Glomerular endothelial cell (primary cell): ENCODE measurements at places on chromosomes 12 and 14.

DNA sequence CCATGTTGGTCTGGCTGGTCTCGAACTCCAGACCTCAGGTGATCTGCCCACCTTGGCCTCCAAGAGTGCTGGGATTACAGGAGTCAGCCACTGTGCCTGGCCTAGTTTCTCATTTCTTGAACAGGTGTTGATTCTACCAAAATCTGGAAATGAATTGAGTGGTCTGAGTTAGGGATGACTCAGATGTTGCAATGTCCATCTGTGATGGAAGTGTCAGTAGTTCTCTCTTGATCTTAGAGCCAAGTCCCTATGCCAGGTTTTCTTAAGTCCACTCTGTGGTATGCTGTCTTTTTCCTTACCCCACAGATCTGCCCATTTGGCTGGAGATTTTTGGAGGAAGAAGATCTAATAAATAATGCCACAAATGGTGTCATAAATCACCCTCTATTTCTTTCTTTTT lies 12.6 kb downstream of the SNAPC1 start:
- DNase-seq, result no peak

DNA sequence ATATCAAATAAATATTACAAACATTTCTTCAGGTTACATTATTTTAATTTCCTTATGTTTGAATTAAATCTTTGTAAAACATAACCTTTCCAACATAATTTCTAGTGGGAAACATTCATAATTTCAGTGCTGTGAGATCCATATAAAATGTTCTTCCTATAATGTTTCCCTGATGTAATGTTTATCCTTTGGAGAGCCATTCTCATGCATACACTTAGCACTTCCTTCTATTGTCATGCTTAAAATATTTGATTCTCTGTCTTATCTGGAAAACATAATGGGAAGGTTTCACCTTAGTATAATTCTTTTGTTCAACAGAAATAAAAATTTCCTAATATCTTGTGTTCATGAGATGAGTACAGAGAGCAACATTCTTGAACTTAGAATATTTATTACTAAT lies 472.5 kb downstream of the ADAMTS20 start:
- DNase-seq, result peak; percentile 37

- no peak for DNase-seq
These were observed 1.2 kb upstream of the SH2B3 start for GRCh38 chr12:111404362-111405148.

DNA sequence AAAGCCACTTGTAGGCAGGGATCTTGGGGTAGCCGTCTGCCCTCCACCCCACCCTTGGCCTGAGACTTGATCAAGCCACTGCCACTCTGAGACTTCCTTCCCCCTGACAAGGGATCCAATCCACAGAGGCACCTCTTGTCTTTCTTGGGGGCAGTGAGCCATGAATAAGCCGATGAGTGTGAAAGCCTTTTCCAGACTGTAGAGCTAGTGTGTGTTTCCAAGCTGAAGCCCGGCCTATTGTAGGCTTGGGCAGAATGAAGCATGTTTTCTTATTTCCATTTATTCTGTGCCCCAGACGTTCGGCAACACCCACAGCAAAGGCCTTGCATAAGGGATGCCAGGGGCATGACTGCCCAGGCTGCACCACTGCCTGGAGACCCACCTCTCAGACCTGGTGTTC lies 991.6 kb downstream of the BCL11B start:
- DNase-seq, result no peak

GRCh38 chr12:47033081-47033480 lies 46.3 kb upstream of the PCED1B start:
- no peak for DNase-seq

DNA sequence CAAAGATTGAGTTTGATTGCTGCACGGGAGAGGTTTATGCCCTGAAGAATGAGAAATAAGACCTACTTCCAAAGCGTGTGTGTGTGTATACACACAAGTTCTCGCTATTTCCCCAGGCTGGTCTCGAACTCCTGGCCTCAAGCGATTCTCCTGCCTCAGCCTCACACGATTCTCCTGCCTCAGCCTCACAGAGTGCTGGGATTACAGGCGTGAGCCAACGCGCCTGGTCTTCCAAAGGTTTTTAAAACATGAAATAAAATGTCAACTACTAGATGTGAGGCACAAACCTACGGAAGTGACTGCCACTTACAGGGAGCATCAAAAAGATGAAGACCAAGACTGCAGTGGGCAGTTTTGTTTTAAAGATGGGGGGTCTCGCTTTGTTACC lies 622 bp upstream of the WASHC3 start:
- DNase-seq, result no peak

DNA sequence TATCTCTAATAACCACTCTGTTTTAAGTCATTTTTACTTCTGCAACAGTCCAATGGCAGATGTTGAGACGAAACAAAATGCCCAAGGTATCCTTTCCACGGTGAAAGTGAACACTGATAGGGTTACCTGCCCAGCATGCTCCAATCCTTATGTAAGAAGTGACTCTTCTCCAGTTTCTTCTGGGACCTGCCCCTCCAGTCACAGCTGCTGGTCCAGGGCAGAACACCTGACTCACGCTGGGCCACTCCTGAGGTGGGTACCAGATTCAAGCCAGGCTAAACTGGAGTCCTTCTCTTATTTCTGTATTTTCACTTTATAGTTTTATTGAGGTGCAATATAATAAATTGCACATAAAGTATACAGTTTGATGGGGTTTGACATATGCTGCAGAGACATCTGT lies 16.7 kb downstream of the NT5DC3 start:
- no peak for DNase-seq

DNA sequence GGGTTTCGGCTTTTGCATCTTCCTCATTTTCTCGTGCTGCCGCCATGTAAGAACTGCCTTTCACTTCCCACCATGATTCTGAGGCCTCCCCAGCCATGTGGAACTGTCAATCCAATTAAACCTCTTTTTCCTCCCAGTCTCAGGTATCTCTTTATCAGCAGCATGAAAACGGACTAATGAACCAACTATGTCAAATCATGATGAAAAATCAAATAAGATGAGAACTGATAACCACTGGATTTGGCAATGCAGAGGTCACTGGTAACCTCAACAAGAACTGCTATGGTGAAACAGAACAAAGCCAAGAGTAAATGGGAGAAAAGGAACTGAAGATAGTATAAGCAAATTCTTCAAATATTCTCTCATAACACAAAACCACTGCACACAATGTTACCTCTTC lies 6.0 kb downstream of the EML5 start:
- no peak for DNase-seq

GRCh38 chr12:14075797-14076393 lies 94.5 kb upstream of the GRIN2B start:
- DNase-seq, result no peak
